ENCODE measurements at places on chromosomes 6 and 20. TPM values are rescaled to one million over a fixed set of nuclear protein-coding genes. Genes with fewer than 3 reads are reported as not detected.

The ANKRD6 gene
- 4.2 TPM for total RNA-seq

The TMEM151B gene
- not detected for total RNA-seq

DNA sequence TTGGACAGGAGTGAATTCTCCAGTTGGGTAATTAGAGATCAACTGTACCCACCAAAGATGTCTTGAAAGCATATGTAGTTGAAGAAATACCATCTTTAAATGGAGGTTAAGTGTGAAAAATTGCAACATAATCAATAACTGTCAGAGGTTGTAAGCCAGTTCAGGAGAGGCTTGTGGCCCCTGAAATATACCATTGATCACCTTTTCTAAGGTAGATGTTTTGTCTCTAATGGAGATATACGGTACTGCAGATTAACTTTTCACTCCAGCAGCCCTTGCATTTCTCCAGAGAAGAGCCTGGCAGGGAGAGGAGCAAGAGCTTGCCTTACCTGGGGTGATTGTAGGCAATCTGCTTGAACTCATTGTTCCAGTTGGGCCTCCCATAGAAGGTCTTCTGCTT, 48.8 kb downstream of the NOX3 start:
- no peaks in the 10 kb centered on the region for H3K36me3 ChIP-seq
- H3K27ac ChIP-seq = no peak overlapping the region
- no peaks in the 10 kb centered on the region for H3K27me3 ChIP-seq
- DNase-seq = no peak
- H3K4me1 ChIP-seq = no peaks in the 10 kb centered on the region

- no peaks in the 10 kb centered on the region for H3K4me1 ChIP-seq
- no peak overlapping the region for H3K4me3 ChIP-seq
- no peaks in the 10 kb centered on the region for H3K27me3 ChIP-seq
Observed at GRCh38 chr20:19543101-19543500, 215.0 kb upstream of the RIN2 start.

The MCCD1 gene
- not detected for total RNA-seq

DNA sequence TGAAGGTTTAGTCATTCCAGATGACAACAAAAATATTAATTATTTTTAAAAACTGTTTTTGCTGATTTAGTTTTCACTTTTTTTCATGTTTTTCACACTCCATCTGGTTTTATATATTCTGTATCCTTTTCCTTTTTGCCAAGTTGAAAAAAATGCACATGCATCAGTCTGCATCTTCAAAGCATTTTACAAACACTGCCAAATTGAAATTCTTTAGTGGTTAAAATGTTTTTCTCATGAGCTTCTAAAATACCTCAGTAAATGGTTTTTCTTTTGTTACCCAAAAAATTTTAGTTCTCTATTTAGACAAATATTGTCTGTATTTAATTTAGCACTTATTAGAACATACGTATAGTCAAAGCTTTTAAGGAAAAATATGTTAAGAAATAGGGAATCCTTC, 386.9 kb upstream of the HSF2 start:
- H3K27ac ChIP-seq = no peak overlapping the region
- H3K27me3 ChIP-seq = no peaks in the 10 kb centered on the region
- no peaks in the 10 kb centered on the region for H3K4me1 ChIP-seq
- no peaks in the 10 kb centered on the region for H3K36me3 ChIP-seq
- H3K4me3 ChIP-seq = no peak overlapping the region

The TGM6 gene
- total RNA-seq = not detected

- H3K4me3 ChIP-seq = no peak overlapping the region
- H3K27me3 ChIP-seq = no peaks in the 10 kb centered on the region
- H3K4me1 ChIP-seq = peaks cover 48% of the 10 kb centered on the region
- no peak for DNase-seq
- H3K27ac ChIP-seq = no peak overlapping the region
Observed at GRCh38 chr20:41165001-41165882, 27.9 kb downstream of the PLCG1 start.

DNA sequence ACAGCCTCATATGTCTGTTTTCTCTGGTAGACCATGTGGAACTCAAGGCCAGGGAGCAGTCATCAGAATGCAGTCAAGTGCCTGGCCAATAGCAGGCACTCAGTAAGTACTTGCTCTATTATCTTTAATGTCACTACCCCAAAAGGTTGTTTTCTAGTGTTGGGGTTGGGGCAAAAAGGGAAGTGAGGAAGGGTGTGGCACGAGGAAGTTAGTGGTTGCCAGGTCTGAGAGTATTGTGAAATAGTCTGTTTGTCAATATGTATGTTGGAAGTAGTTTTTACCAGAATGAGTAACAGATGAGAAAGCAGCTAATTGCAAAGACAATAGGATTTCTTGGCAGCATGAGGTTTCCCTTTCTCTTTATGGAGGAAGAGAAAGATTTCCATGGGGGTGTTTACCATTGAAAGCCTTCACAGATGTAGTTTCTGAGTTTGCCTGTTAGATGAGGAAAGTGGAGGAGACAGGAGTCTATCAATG, 59.5 kb upstream of the ARMH2 start:
- DNase-seq = peak; percentile 70
- H3K36me3 ChIP-seq = peaks cover 91% of the 10 kb centered on the region
- no peaks in the 10 kb centered on the region for H3K27me3 ChIP-seq
- H3K4me3 ChIP-seq = peak overlapping the region; percentile 47
- peak overlapping the region; percentile 90 for H3K27ac ChIP-seq

DNA sequence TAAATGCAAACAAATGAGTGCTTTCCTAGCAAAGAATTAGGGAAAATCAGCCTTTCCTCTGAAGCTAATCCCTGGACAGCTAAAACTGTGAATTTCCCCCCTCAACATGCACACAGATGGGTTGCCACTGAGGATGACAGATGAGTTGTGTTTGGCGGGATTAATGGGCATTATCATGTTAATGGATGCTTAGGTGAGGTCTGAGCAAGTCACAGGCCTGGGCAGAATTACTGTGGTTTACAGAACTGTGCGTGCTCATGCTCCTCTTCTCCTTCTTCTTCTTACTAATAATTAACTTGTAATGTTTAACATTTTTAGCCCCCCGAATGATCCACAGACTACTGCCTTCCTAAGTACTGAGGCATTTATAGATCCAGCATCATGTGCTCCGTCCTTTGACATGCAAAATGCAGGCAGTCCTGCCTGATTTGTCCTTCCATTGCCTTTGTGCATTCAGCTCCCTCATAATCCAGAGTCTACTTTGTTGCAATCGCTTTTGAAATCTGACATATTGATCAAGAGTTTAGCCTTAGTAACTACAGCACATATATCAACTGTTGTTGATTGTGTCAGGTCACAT, 753.4 kb upstream of the MMS22L start:
- no peak overlapping the region for H3K27ac ChIP-seq
- H3K36me3 ChIP-seq = no peaks in the 10 kb centered on the region
- no peak overlapping the region for H3K4me3 ChIP-seq

GRCh38 chr6:6650839-6651238, 62.3 kb downstream of the LY86 start:
- peaks cover 31% of the 10 kb centered on the region for H3K36me3 ChIP-seq
- H3K4me1 ChIP-seq = peaks cover 66% of the 10 kb centered on the region
- no peak for DNase-seq
- no peak overlapping the region for H3K4me3 ChIP-seq
- H3K27ac ChIP-seq = peak overlapping the region; percentile 7
- H3K27me3 ChIP-seq = no peaks in the 10 kb centered on the region

The KIAA1755 gene
- total RNA-seq = not detected

DNA sequence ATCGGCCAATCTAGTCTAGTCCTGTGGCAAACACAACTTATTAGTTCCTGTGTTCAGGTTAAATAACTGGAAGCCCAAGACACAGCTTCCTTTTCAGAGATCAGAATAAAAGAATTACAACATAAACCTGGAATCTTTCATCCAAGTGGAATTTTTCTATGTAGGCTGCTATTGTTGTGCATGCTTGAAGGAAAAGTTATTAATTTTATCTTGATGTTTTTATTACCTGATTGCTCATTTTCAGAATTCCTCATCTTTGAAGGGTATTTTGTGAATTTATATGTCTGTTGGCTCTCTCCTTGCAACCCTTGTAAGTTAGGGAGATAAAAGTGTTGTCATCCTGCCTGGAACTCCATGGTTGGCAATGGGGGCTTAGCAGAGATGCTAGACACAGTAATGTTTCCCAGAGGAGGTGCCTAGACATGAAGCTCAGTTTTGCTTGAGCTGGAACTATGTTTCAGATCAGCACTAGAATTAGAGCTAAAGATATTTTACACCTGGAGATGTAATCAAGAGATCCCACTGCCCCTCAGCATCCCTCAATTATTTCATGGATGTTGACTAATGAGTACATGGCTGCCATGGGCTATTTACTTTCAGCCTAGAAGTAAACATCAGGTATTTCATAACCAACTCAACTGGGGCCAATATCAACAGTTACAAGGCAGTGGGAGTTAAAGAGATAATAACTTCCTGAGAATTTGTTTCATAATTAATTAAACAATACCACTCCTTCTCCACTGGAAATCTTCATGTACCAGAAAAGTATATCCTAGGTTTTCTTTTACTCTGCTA, 367.0 kb upstream of the MARCKS start:
- no peaks in the 10 kb centered on the region for H3K36me3 ChIP-seq
- no peak for DNase-seq
- no peak overlapping the region for H3K4me3 ChIP-seq
- H3K4me1 ChIP-seq = no peaks in the 10 kb centered on the region

GRCh38 chr6:27810768-27811450, 101.3 kb downstream of the OR2B2 start:
- H3K4me1 ChIP-seq = peaks cover 62% of the 10 kb centered on the region
- H3K4me3 ChIP-seq = peak overlapping the region; percentile 85
- H3K27ac ChIP-seq = peak overlapping the region; percentile 99
- DNase-seq = peak; percentile 40
- H3K36me3 ChIP-seq = peaks cover 18% of the 10 kb centered on the region

- no peak overlapping the region for H3K27ac ChIP-seq
- no peaks in the 10 kb centered on the region for H3K27me3 ChIP-seq
- no peak overlapping the region for H3K4me3 ChIP-seq
- peaks cover 9% of the 10 kb centered on the region for H3K4me1 ChIP-seq
Observed at GRCh38 chr6:53095716-53096115, 30.5 kb downstream of the FBXO9 start.

The SERINC1 gene
- total RNA-seq = 81.5 TPM

GRCh38 chr20:59640267-59640666, 35.9 kb downstream of the PHACTR3 start:
- no peaks in the 10 kb centered on the region for H3K36me3 ChIP-seq
- no peak for DNase-seq
- H3K4me3 ChIP-seq = no peak overlapping the region
- H3K4me1 ChIP-seq = no peaks in the 10 kb centered on the region
- H3K27me3 ChIP-seq = no peaks in the 10 kb centered on the region

- DNase-seq = no peak
- peaks cover 20% of the 10 kb centered on the region for H3K4me1 ChIP-seq
- peaks cover 38% of the 10 kb centered on the region for H3K27me3 ChIP-seq
- no peak overlapping the region for H3K27ac ChIP-seq
- H3K36me3 ChIP-seq = no peaks in the 10 kb centered on the region
Observed at GRCh38 chr6:28839443-28840120, 84.2 kb downstream of the TRIM27 start.

All from activated CD4-positive, alpha-beta memory T cell treated with anti-CD3 and anti-CD28 coated beads, Interleukin-2, amount 10 ng/mL, durations not matched to agents 7 days and 5 days (primary cell).